ENCODE measurements at places on chromosomes 7 and 10.

DNA sequence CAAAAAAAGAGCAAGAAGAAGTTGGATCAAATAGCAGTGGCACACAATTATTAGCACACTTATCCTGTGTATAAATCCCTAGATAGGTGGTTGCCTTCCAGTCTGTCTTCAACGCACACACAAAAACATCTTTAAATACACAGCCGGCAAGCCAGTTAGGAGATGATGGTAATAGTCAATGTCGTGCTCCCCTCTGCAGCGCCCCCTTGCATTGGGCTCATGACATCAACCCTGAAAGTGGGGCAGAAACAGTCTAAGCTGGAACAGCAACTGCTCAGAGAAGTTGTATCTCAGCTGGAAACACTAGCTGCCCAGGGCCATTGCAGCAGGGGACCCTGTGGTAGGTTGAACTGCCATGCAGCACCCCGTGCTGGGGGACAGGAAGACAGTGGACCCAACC lies 179.5 kb upstream of the YAE1 start:
- no peak for DNase-seq

DNA sequence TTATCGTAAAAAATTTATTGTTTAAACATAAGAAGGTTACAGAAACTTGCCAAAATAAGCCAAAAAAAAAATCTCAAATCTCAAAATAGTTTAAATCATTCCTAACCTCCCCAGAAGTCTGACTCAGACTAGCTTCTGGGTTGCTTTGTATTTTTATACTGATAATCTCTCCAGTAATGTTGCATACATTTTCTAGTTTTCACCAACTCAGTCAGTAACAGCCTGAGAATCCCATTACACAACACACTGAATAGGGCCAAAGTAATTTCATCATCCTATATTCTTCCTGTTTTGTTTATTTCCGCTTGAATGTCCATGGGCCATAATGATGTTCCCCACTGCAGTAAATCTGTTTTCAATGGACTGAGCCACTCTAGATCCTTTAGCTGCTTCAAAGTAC lies 478.5 kb downstream of the GPAM start:
- DNase-seq = no peak

- DNase-seq = no peak
Measured at GRCh38 chr10:84542522-84543490, 214.4 kb downstream of the CCSER2 start.

- DNase-seq = no peak
Measured at GRCh38 chr10:86759073-86759672, 2.8 kb downstream of the BMPR1A start.

- DNase-seq = no peak
Measured at GRCh38 chr7:43565786-43566185, 17.1 kb upstream of the STK17A start.

DNA sequence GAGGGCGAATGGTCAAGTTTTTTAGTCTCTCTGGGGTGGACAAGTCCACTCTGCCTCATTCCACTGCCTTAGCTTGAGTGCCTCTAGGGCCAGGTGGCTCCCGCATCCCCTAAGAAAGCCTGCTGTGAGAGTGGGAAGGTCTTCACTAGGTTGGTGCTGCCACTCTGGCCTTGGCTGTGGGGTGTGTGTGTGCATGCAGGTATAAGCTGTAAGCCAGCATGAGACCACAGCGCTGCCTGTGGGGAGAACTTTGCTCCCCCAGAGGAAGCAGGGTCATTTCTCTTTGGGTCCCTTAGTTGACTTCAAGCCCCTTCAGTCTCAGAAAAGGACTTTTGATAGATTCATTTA lies 25.5 kb upstream of the PCBD1 start:
- no peak for DNase-seq

- no peak for DNase-seq
Measured at GRCh38 chr10:103711351-103711994, 143.9 kb downstream of the SH3PXD2A start.

All from stimulated activated CD4-positive, alpha-beta T cell treated with anti-CD3 and anti-CD28 coated beads, Interleukin-15, amount 100 ng/mL, for 24 hours (primary cell).